ENCODE measurements at places on chromosomes 13 and 19.

- no peak for DNase-seq
Observed at GRCh38 chr13:93726173-93726957, 499.8 kb downstream of the GPC6 start.

GRCh38 chr13:94996445-94996844 lies 284.1 kb upstream of the SOX21 start:
- DNase-seq = no peak

GRCh38 chr13:40456397-40456953 lies 210.0 kb downstream of the FOXO1 start:
- no peak for DNase-seq

GRCh38 chr13:30308548-30308947 lies 1.2 kb upstream of the KATNAL1 start:
- no peak for DNase-seq

- DNase-seq = no peak
Observed at GRCh38 chr19:15315101-15315500, 17.2 kb downstream of the BRD4 start.

- no peak for DNase-seq
Observed at GRCh38 chr13:31192306-31192705, 7.5 kb upstream of the B3GLCT start.

All from RWPE2 (cell line).